ENCODE measurements at places on chromosomes 12 and 14.

DNA sequence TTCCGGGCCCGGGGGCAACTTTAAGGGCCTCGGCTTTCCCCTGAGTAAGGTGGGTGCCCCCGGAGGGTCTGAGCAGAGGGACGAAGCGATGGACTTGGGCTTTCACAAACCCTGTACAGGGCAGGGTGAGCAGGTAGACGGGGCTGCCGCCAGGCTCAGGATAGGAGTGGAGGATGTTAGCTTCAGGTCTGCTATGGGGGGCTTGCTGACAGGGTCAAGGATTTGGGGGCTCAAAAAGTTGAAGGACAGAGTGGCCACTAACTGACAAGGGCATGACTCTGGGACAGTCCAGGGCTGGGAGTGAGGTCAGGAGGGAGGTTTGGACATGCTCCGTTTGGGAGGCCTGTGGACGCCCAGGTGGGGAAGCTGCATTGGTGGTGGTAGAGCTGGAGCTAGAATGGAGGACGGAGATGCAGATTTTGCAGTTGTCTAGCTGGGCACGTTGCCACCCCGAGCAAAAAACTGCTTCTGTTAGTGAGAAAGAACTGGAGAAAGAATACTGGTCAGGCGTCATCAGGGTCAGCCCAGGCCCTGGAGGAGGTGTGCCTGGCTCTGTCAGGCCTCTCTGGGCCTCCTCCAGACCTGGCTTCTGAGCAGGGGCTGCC is 113.3 kb downstream of the ADGRD1 start:
- no peak for DNase-seq

DNA sequence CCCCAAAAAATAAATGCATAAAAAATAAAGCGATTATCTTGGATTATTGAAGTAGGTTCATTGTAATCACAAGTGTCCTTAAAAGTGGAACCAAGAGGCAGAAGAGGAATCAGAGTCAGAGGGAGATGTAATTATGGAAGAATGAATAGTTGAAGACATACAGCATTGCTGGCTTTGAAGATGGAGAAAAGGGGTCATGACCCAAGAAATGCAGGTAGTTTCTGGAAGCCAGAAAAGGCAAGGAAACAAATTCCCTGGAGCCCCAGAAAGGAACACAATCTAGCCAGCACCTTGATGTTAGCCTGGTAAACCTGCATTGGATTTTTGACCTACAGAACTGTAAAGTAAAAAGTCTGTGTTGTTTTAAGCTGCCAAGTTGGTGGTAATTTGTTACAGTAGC is 57.5 kb upstream of the PTGR2 start:
- DNase-seq = no peak

DNA sequence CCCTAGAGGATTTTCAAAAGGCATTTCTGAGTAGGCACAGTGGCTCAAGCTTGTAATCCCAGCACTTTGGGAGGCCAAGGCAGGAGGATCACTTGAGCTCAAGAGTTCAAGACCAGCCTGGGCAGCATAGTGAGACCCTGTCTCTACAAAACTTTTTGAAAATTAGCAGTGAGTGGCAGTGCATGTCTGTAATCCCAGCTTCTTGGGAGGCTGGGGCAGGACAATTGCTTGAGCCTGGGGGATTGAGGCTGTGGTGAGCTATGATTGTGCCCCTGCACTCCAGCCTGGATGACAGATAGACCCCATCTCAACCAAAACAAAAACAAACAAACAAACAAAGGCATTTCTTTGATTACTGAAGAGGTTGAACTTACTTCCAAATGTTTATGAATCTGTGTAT is 201.4 kb downstream of the KIF26A start:
- no peak for DNase-seq

GRCh38 chr12:96414637-96415036 is 14.4 kb upstream of the CDK17 start:
- no peak for DNase-seq

GRCh38 chr12:54723379-54724256 is 75.5 kb upstream of the DCD start:
- DNase-seq = no peak

GRCh38 chr14:61607570-61608244 is 87.6 kb upstream of the HIF1A start:
- DNase-seq = no peak

- no peak for DNase-seq
Measured at GRCh38 chr12:53643232-53643979, 17.2 kb upstream of the ATF7 start.

- no peak for DNase-seq
Measured at GRCh38 chr12:1836854-1837421, 16.6 kb downstream of the LRTM2 start.

- DNase-seq = no peak
Measured at GRCh38 chr12:94193168-94193567, 44.8 kb downstream of the PLXNC1 start.

DNA sequence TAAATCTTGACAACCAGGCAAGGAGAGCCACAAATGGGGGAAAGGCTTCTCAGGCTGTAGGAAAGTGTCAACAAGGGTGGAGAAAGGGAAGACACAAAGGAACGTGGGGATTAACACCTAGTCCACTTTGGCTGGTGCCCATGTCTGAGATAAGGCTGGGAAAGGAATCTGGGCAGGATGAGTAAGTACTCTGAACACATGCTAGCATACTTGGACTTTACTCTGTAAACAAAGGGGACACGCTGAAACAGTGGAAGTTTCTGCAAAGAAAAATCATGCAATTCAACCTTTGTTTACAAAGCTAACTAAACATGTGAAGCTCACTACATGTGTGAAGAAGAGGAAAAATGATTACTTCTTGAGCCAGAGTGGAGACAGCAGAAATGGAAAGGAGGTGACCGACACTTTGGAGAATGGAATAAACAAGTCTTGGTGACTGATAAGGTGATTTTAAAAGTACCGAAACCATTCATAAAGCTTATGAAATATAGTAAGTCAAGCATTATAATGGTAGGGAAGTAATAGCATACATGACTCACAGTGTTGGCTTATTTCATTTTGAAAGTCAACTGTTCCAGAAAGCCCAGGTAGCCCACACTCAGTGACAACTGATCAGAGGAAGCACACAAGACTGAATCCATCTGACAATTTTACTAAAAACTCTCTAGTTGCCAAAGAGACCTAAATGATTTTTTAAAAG is 13.2 kb downstream of the CPNE8 start:
- DNase-seq = no peak

- no peak for DNase-seq
Measured at GRCh38 chr12:130764073-130764472, 48.0 kb upstream of the RIMBP2 start.

Measured in NCI-H2081 treated with DMSO at 0.1 percent for 48 hours (cell line).